Activated CD4-positive, CD25-positive, alpha-beta regulatory T cell (primary cell): ENCODE measurements at places on chromosomes 5 and 9.

- no peak for DNase-seq
Observed at GRCh38 chr5:111129938-111130337, 37.8 kb downstream of the WDR36 start.

GRCh38 chr5:155082401-155082800 lies 68.8 kb downstream of the KIF4B start:
- no peak for DNase-seq

DNA sequence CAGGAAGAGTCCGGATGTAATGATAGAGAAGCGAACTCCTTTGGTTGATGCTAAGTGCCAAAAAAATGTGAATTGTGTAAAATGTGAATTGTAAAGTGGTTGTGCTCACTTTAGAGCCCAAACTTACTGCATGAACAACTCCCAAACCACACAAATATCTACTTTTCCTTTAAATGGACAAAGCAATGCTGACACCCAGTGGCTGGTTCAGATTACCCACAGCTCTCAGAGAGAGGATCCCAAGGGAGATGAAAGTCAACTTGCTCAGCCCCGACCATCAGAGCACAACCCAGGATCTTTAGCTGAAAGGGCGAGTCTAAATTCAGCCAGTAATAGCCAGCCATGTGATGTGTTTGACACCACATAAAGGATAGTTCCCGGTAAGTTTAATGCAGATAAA lies 133.7 kb downstream of the NMUR2 start:
- no peak for DNase-seq

DNA sequence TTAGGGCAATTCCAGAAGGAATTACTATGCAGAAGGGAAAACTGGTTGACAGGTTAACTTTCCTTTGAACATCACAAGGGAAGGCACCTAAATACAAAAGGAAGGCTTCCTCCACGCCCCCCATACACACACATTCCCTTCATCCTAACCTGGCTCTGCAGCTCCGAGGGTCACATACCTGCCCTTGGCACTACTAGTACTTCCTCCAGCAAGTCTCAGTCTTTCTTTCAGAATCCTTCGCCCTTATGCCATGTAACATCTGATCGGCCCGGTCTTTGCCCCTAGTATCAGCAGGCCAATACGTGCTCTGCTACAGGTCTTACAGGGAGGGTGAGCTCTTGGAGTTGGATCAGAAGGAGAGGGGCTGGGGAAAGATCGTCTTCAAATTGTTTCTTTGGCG lies 1.6 kb upstream of the MARCHF6 start:
- no peak for DNase-seq

GRCh38 chr9:78031893-78032729 lies 500 bp upstream of the GNAQ start:
- peak; percentile 16 for DNase-seq

GRCh38 chr9:96612105-96612965 lies 7.3 kb downstream of the CDC14B start:
- DNase-seq = no peak

DNA sequence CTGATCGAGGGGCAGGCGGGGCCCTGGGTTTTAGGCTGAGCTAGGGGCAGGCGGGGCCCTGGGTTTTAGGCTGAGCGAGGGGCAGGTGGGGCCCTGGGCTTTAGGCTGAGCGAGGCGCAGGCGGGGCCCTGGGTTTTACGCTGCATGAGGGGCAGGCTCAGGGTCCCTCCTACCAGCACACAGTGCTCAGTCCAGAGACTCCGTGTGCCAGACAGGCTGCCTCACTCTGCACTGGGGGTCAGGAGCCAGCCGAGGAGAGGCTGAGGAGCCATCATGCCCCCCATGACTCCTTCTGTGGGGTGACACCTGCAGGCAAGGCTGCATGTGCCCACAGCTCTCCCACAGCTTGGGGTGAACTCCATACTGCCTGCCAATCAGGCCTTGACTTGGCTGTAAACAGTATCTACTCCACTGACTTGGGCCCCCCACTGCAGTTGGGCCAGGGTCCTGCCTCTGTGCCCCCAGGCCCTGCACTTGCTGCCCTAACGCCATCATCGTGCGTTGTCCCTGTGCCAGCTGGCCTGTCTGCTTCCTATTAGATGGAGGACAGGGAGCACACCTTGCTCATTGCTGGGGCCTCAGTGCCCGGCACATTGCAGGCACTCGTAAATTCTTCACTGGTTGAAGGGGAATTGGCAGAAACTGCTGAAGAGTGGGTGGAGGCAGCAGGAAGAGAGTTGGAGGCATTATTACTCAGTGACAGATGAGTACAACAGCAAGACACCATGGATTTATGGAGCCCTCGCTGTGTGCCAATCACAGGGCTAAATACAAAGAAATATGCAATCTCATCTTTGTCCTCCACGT lies 78.6 kb downstream of the AMBP start:
- DNase-seq = no peak

DNA sequence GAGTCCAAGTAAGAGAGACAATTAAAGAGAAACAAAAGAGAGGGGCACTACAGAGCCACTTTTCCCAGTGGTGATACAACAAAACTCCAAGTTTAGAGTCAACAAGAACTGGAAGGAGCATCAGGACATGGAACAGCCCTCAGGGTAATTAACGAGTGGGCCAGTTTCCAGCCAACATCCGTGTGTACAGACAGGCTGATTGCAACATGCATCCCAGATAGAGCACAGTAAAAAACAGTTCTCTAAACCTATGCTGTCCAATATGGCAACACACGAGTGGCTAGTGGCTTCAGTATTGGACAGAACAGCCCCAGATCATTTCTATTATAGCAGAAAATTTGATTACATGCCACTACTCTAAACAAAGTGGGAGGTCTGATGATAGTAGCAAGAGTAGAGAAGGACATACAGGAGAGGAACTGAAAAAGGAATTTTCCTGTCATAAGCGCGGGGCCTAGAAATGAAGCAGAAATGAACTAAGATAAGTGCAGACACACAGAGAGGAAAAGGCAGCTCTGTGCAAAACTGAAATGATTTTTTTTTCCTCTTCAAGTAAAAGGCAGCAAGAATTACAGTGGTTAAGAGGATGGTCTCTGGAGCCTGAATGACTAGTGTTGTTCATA lies 175.6 kb upstream of the CCNG1 start:
- DNase-seq = no peak

DNA sequence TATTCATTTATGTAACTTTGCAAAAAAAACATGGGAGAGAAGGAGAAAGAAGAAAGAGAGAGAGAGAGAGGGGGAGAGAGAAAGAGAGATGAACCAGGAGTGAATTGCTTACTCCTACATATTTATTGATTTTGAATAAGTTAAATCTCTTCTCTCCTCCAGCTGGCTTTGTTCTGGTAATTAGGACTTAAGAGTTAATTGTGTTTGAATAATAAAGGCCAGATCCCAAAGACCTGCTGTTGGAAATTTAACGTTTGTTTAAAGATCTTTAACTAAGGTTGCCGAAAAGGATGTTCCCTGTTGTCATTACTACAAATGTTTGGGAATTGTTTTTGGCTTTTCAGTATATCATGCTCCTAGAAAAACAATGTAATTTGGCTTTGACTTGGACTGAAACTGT lies 473.0 kb downstream of the TUSC1 start:
- no peak for DNase-seq

DNA sequence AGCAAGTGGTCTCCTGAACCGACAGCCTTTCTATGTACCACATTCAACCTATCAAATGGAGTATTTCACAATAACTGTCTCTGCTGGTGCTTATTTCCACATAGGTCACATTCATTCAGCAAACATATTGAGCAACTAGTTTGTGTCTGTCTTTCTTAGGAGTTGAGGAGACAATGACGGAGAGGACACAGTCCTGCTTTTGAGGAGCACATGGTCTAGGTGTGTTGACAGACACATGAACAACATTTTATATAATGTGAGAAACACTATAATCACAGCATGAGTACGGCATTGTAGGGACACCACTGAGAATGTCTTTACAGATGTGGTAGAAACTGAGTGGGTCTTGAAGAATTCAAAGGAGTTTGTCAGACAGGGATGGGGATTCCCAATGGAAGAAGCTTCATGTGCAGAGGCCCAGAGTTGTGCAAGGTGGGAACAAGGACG lies 28.5 kb downstream of the NFIL3 start:
- no peak for DNase-seq

GRCh38 chr5:149314571-149315111 lies 30.7 kb upstream of the GRPEL2 start:
- DNase-seq = no peak

DNA sequence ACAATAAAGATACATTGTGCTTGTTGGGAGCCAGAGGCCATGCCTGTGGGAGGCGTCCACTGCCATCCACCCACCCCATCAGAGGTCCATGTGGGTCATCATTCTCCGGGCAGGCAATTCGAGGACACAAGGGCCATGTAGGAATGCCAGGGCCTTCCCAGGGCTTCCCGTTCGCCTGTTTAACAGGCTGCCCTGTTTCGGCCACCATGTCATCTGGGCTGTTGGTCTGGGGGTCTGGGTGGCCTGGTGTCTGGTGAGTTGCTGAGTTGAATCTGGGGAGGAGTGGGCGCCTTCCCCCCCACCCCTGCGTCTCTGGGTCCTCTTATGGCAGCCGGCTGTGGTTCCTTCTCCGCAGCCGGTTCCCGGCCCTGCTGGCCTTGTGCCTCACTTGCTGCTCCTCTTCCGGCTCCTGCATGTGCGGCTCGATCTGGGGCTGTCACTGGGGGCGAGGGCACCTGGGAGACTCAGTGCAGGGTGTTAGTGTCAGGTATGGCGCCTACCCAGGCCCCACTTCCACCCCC lies 117.4 kb downstream of the WNK2 start:
- no peak for DNase-seq

DNA sequence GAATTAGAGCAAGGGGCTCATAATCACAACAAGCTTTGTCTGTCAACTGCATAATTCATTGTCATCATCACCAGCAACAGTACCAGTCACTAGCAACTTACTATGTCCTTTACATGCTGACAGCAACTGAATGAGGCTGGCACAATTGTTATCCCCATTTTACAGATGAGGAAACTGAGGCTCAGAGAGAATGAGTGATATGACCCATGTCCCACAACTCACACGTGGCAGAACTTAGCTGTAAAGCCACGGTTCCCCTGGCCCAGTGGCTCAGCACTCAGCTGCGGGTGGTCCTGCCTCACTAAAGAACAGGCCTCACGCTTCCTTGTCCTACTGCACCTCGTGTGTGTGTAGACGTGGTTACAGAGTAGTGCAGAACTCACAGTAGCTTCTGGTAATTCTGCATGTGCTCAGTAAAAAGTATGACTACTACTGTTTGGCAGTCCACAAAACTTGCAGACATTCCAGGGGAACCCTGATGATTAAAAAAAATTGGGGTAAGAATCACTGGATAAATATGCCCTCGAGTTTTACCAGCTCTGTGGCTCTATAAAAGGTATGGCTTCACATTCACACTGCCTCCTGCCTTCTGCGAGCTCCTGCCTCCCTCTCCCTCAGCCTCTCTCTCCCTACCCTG lies 30.2 kb downstream of the AFAP1L1 start:
- no peak for DNase-seq

- no peak for DNase-seq
Observed at GRCh38 chr9:123035791-123036190, 2.3 kb downstream of the GPR21 start.

GRCh38 chr5:178398901-178399700 lies 166.5 kb upstream of the PHYKPL start:
- no peak for DNase-seq

- no peak for DNase-seq
Observed at GRCh38 chr5:158287643-158288271, 428.8 kb upstream of the CLINT1 start.

- no peak for DNase-seq
Observed at GRCh38 chr9:135581636-135582426, 20.3 kb downstream of the PAEP start.
